ENCODE measurements at places on chromosomes 4 and X.
A peak's percentile ranks its signal among the peaks of the same experiment; 100 is the strongest.

DNA sequence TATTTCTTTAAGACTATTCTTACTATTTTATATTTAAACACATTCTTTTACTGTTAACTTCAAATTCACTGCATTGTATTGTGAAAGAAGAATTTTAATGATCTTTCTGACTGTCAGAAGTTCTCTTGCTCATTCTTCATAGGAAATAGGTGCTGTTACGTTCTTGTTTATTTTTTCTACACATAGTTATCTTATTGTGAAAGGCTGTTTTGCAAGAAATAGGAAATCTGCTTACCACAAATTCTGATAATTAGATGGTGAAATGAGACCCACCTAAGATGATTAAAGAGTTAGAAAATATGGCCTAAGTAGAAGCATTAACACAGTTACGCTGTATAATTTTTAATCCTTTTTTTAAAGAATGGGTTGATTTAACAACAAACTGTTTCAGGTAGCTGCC lies 316.1 kb upstream of the ZFP42 start:
- no peak overlapping the region for H3K4me3 ChIP-seq
- H3K27me3 ChIP-seq = no peaks in the 10 kb centered on the region
- no peaks in the 10 kb centered on the region for H3K4me1 ChIP-seq

DNA sequence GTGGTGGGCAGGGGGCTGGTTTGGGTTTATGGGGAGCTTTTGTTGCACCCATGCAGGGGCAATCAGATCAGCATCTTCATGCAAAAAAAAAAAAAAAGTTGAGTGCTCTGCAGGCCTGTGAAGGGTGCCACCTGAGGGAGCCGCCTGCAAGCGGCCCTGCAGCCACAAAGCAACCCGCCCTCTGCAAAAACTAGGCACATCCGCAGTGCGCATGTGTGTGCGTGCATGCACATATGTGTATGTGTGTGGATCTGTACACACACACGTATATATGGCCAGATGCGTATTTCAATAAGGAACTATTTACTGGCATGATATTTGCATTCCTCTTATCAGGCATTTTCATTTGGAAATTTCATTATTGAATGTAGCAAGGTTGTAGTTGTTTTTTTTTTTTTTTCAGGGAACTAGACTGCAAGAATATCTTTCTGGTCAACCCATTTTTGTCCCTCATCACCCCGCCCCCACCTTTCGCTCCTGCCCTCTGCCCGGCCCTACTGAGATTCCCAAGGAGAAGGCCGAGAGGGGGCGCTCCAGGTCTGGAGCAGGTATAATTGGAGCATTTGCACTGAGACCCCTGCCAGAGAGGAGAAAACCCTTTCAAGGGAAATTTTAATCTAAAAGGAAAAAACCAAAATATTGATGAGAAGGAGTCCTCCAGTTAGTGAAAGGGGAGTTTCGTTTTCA lies 18.1 kb downstream of the CCNQ start:
- no peak overlapping the region for H3K27ac ChIP-seq
- H3K36me3 ChIP-seq = no peaks in the 10 kb centered on the region
- DNase-seq = no peak
- no peak overlapping the region for H3K4me3 ChIP-seq
- peaks cover 63% of the 10 kb centered on the region for H3K27me3 ChIP-seq

DNA sequence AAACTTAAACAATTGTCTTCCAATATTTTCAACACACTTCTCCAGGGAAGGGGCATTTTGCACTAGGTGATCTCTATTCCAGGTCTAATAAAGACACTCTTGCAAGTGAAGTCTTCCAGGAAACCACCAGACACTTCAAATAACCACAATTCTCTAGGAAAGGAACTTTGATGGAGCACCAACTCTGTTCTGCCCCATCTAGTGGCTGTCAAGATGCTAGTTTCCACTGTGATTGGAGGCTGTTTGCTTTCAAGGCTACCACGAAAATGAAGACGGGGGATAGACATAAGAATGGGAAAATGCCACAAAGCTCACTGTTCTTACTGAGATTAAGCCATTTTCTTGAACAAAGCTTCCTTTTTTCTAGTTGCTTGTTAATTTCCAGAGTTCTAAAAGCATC lies 100.6 kb upstream of the F9 start:
- no peaks in the 10 kb centered on the region for H3K4me1 ChIP-seq
- H3K27ac ChIP-seq = no peak overlapping the region
- no peaks in the 10 kb centered on the region for H3K27me3 ChIP-seq
- DNase-seq = no peak
- H3K36me3 ChIP-seq = no peaks in the 10 kb centered on the region
- H3K4me3 ChIP-seq = no peak overlapping the region

- no peak overlapping the region for H3K27ac ChIP-seq
- no peak for DNase-seq
- no peaks in the 10 kb centered on the region for H3K4me1 ChIP-seq
- H3K4me3 ChIP-seq = peak overlapping the region; percentile 66
Measured at GRCh38 chr4:167779280-167779679, 313.1 kb upstream of the ANXA10 start.

DNA sequence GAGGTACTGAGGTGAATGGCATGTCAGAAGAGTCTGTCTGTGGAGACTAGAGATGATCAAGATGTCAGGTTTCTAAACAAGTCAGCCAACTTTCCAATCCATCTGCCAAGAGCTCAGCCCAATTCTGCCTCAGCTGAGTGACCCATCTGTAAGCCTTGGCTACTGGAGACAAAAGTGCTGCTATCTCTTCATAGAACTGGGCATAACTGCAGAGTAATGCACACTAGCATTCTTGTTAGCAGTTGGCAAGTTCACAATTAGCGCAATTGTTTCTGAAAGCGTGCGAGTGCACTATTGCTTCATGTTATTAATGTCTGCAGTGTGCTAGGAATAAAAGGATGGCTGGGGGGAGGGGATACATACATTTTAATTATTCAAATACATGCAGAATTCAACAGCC lies 32.9 kb upstream of the SH3D19 start:
- no peak overlapping the region for H3K4me3 ChIP-seq
- no peak overlapping the region for H3K27ac ChIP-seq
- peaks cover 5% of the 10 kb centered on the region for H3K4me1 ChIP-seq
- no peaks in the 10 kb centered on the region for H3K36me3 ChIP-seq
- no peaks in the 10 kb centered on the region for H3K27me3 ChIP-seq

DNA sequence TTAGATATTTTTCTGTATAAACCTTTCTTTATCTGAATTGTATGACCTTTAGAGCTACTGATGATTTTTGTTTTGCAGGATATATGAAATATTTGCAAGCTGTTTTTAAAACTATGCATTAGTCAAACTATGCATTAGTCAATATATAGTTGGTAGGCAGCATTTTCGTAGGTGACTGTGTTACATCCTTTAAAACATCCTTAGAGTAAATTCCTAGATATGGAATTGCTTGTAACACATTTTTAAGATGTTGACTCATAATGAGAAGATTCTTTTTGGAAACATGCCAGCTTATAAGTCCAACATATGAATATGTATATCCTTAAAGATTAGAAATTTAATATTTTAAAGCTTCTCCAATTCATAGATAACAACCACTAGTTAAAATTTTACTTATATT lies 1768.5 kb downstream of the PCDH7 start:
- H3K4me1 ChIP-seq = no peaks in the 10 kb centered on the region
- no peak overlapping the region for H3K27ac ChIP-seq
- H3K36me3 ChIP-seq = no peaks in the 10 kb centered on the region
- H3K4me3 ChIP-seq = no peak overlapping the region
- DNase-seq = no peak
- H3K27me3 ChIP-seq = no peaks in the 10 kb centered on the region

GRCh38 chr4:166039822-166040221 lies 166.8 kb downstream of the TLL1 start:
- no peak overlapping the region for H3K4me3 ChIP-seq
- no peaks in the 10 kb centered on the region for H3K27me3 ChIP-seq
- DNase-seq = no peak
- no peak overlapping the region for H3K27ac ChIP-seq
- no peaks in the 10 kb centered on the region for H3K4me1 ChIP-seq
